WTC11 (cell line): ENCODE measurements at places on chromosomes 3 and 15. TPM values are rescaled to one million over a fixed set of nuclear protein-coding genes. Genes with fewer than 3 reads are reported as not detected.

DNA sequence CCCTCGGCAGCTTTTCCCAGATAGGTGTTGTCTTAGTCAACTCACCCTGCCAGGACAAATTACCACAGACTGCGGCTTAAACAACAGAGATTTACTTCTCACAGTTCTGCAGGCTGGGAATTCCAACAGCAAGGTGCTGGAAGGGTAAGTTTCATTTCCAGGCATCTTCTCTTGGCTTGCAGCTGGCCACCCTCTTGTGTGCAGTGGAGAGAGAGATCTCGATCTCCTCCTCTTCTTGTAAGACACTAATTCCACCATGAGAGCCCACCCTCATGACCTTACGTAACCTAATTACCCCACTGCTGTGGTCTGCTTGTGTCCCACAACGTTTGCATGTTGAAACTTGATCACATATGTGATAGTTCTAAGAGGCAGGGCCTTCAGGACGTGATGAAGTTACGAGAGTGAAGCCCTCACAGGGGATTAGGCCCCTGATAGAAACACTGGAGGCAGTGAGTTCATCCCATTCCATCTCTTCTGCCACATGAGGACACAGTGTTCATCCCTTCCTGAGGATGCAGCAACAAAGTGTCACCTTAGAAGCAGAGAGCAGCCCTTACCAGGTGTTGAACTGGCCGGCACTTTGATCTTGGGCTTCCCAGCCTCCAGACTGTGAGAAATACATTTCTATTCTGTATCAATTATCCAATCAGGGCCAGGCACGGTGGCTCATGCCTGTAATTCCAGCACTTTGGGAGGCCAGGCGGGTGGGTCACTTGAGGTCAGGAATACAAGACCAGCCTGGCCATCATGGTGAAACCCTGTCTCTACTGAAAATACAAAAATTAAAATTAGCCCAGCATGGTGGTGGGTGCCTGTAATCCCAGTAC, 247.7 kb downstream of the PLCL2 start:
- no peaks in the 10 kb centered on the region for H3K4me1 ChIP-seq
- no peak for DNase-seq

DNA sequence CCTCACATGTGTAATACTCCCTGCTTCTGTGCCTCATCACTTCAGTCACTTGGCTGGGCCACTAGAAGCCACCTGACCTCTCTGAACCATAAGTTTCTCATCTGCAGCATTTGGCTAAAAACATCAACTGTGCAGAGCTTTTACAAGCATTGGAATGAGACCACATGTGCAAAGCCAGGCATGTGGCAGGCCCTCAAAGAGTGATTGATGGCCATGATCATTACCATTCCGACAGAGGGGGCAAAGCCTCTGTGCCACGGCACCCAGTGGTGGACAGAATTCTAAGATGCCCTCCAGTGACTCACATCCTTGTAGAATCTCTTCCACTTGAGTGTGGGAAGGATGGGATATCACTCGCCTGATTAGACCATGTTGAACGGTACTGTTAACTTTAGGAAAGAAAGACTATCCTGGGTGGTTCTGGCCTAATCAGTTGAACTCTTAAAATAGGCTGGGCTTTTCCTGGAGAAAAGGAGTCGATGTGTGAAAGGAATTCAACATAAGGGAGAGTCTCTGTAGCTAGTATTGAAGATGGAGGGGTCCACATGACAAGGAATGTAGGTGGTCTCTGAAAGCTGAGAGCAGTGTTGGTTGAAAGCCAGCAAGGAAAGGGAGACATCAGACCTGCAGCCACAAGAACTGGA, 13.5 kb downstream of the CDCP1 start:
- H3K27ac ChIP-seq = no peak overlapping the region
- no peaks in the 10 kb centered on the region for H3K36me3 ChIP-seq
- H3K27me3 ChIP-seq = no peaks in the 10 kb centered on the region
- peaks cover 5% of the 10 kb centered on the region for H3K4me1 ChIP-seq

GRCh38 chr3:54137311-54137710, 15.0 kb downstream of the CACNA2D3 start:
- no peaks in the 10 kb centered on the region for H3K36me3 ChIP-seq
- no peaks in the 10 kb centered on the region; the same call in 1 of the 2 replicates for H3K27me3 ChIP-seq
- H3K4me3 ChIP-seq = no peak overlapping the region
- no peak overlapping the region for H3K27ac ChIP-seq

- no peaks in the 10 kb centered on the region for H3K27me3 ChIP-seq
- no peak overlapping the region for H3K27ac ChIP-seq
- peaks cover 13% of the 10 kb centered on the region for H3K4me1 ChIP-seq
- H3K36me3 ChIP-seq = peaks cover under 1% of the 10 kb centered on the region
- no peak overlapping the region for H3K4me3 ChIP-seq
Measured at GRCh38 chr3:81624756-81625155, 136.7 kb downstream of the GBE1 start.

- peaks cover 52% of the 10 kb centered on the region for H3K4me1 ChIP-seq
- no peak for DNase-seq
- H3K27me3 ChIP-seq = 0 out of 2 replicates have a peak, but pooled peaks cover 2% of the 10 kb centered on the region
- H3K27ac ChIP-seq = no peak overlapping the region
Measured at GRCh38 chr15:88897142-88897455, 1.8 kb upstream of the HAPLN3 start.

Gene SLC6A11
- total RNA-seq = 0.85 to 1.5 TPM (median 1.1 TPM) in 3 replicates

Gene C3orf52
- total RNA-seq = 10.2 to 14.3 TPM (median 10.3 TPM) in 3 replicates
